ENCODE measurements at places on chromosomes 6 and 20.

GRCh38 chr20:53302695-53303412 is 290.8 kb downstream of the ZNF217 start:
- DNase-seq = no peak

DNA sequence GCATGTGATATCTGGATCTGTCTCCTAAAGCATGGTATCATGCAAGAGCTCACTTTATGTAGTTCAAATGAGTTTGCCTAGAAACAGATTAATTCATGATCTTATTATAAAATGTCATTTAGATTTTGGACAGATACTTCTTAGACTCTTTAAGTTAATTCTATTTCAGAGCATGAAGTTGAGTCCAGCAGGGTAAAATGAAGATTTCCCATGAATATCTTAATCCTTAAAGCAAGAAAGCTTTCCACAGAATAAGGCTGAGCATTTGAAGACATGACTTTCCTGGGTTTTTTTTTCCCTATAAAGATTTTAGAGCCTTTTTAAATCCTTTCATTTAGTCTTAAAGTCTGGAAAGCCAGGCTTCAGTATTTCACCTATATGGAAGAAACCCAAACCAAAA is 556.0 kb upstream of the GJE1 start:
- DNase-seq = no peak

DNA sequence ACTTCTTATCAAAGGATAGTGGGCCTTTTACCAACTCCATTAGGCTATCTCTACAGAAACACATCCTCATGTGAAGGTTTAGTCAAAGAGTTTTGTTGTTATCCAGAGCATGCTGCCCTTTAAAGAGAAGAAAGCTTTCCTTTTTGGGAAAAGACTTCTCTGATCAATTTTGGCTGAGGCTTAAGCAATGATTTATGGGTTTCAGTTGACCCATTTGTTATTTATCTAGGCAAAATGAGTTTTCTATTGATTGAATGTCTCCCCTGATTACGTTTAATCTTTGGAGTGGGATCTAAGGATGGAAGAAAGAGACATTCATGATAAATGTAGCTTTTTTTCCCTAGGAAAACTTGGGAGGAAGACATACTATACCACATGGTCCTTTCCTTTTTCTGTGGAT is 326.6 kb upstream of the JAG1 start:
- DNase-seq = no peak

GRCh38 chr6:2033544-2033943 is 211.9 kb downstream of the GMDS start:
- no peak for DNase-seq

- DNase-seq = no peak
These were observed 268.2 kb upstream of the SOX4 start for GRCh38 chr6:21325201-21325856.

DNA sequence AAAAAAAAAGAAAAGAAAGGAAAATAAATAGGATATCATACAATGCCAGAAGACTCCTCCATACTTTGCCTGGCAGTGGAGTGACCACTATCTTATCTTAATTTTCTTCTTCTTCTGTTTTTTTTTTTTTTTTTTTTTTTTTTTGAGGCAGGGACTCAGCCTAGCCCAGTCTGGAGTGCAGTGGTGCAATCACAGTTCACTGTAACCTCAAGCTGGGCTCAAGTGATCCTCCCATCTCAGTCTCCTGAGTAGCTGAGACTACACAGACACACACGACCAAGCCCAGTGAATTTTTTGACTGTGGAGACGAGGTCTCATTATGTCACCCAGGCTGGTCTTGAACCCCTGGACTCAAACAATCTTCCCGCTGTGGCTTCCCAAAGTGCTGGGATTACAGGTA is 17.1 kb upstream of the MMP9 start:
- no peak for DNase-seq

GRCh38 chr20:55974491-55975202 is 30.7 kb downstream of the CBLN4 start:
- DNase-seq = no peak

DNA sequence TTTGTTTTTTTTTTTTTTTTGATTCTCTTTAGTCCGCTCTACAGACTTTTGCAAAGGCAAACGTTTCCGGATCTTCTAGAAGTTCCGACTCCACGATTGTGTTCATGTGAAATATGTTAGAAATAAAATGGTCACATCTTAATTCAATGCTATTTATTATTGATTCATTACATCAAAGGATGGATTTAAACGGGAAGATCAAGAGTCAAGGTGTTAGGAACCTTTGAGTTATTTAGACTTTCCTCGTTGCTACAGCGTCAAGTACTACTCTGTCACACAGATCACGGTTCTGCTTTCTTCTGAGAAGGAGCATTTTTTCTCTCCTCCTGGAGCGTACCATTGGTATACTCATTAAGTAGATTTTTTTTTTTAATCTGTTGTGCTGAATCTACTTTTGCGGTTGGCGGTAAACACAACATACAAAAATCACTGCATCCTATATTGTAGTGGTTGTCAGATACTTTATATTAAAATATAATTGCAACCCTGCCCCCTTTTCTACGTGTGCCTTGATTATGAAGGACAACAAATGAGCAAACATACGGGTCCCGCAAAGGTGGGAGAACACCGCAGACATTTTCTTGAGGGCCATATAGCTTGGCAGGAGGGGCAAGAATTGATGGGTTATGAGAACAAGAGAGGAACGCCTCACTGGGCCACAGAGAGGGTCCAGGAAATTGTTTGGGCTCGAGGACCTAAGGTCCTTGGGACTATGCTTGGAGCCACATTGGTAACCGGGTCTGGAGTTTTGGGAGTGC is 17.5 kb downstream of the HMGN4 start:
- no peak for DNase-seq

DNA sequence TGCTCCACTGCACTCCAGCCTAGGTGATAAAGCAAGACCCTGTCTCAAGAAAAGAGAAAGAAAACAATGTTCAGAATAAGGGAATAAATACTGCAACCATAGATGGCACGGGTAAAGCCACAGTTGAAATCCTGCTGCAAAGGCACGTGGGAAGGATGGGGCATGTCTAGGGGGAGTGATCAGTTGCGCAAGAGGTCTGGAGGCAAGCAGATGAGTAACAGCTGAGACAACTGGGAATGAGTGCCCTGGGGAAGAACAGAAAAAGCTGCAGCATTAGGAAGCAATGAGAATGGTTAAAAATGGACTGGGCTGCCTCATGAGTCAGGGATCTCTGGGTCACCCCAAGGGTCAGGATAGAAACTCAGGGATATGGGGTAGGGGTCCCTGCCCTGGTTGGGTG is 96.3 kb downstream of the GMPR start:
- DNase-seq = no peak

DNA sequence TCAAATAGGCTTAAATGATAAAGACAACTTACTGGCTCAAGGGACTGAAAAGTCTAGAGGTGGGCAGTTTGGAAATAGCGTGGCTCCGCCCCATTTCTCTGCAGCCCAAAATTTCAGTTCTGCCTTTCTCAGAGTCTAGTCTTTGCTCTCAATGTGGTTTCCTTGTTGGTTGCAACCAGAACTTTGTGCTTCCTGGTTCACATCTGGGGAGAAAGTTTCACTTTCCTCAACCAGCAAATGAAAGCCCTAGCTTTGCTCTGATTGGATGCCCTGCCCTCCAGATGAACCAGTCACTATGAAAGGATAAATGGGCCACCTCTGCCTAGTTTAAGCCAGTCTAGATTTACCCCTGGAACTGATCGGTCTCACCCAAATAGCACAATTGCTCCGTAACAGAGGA is 14.9 kb downstream of the SYCP2L start:
- DNase-seq = no peak

- no peak for DNase-seq
These were observed 406.9 kb downstream of the CDH26 start for GRCh38 chr20:60365064-60365666.

DNA sequence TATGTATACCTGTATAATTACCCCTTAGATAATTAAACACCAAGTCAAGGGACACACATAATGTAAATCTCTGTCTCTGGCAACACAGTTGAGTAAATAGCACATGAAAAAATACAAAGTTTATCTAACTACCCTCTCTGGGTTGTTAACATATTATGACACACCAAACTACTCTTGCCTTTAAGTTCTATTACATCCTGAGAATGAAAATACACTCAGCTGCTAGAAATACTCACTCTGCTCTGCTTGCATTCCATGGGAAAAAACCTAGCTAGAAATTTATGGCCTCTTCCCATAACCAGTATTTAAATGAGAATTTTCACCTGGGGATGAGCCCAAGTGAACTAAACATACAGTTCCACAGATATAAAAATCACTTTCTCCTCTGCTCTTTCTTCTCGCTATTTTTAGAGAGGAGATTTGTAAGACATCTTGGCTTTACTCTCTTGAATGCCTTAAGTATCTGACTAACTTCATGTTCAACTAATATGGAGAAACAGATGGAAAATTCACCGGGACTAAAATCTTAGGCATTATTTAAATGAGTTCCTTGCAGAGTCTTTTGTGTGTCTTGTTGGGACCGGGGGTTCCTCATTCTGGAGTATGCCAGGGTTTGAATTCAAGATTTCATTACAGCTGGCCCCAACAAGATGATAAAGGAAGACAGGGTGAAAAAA is 140.9 kb downstream of the GJA10 start:
- DNase-seq = no peak
